ENCODE measurements at places on chromosomes 5 and 9.

- no peak for DNase-seq
Measured at GRCh38 chr5:102902135-102902448, 147.0 kb downstream of the PAM start.

DNA sequence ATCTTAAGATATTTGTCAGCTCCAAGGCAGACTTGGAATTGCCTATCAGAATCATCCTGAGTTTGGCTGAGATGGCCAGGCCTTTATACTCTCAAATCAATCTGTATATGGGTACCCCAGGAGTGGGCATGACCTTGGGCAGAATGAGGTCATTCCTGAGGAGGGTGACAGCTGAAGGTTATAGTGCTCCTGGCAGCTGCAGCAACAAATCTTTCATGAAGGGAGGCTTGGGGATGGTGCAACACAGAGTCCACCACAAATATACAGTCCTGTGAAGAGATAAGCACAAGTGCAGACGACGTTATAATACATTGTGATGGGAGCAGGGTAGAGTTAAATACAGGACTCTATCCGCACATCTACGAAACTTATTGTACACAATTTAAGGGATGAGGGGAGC is 21.1 kb upstream of the TRIO start:
- no peak for DNase-seq

DNA sequence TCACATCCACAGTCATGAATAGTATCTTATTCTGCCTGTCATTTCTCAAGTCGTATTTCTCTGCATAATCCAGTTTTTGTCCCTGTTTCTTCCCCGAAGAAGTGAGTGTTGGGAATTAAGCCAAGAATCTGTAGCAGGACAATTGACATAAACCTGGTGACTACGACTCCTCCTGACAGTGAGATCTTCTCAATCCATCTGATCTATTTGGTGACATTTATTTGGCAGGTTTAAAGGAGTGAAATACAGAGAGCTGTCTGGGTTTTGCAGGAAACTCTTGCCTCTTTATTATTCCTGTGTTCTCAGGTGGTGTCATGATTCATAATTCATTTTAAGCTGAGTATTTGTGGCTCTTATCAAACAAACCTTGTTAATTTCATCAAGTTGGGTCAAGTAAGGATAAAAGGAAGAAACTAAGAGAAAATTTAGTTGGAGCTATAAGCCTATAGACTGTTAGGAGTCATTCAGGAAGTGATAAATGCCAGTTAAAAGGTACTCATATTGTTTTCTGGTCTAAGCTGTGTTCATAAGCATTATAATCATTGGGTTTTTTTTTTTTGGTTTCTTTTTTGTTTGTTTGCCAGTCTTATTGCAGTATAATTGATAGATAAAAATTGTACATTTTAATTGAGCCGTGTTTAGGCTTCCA is 95.9 kb upstream of the PCSK1 start:
- DNase-seq: no peak

DNA sequence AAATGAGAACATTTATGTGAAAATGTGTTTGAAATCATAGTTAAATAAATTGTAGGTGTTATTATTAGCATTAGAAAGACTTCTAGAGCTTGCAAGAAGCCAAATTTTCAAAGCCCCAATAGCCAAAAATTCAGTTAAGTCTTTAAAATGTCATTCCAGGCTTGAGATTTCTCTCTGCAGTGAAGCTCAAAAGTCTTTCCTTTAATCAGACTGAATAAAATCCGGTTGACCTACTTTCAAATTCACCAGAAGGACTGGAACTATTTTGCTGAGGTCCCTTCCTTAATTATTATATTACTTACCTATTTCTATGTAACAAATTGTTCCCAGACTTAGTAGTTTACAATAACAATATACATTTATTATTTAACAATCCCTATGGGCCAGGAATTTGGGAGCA is 112.2 kb upstream of the TRPM3 start:
- DNase-seq: no peak

DNA sequence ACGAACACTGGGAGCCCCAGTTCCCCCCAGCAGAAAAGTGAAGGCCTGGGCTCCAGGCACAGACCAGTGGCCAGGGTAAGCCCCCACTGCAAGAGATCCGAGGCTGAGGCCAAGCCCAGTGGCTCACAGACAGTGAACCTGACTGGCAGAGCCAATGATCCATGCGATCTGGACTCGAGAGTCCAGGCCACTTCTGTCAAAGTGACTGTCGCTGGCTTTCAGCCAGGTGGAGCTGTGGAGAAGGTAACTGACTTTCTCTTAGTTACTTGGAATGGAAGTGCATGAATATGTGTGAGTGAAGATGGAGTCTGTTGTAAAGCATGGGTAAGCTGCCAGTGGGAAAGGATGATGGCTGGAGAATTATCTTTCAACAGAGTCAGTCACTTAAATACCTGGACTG is 99.7 kb downstream of the GOLPH3 start:
- DNase-seq: no peak

DNA sequence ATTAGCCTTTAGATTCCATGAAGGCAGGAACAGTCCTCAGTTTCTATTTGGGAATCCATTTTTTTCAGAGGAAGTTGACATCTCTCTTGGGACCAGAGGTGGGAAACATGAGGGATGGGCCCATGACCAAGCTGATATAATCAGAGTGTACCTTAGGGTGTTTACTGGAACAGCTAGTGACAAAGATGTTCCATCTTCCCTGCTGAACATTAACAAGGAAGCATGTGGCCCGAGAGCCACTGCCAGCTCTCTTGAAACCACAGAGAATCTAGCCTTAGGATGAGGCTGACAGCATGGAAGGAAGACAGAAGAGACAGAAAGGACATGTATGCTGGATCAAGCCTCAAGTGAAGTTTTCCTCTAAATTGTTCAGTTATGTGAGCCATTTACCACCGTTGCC is 16.0 kb downstream of the AQP3 start:
- DNase-seq: no peak

DNA sequence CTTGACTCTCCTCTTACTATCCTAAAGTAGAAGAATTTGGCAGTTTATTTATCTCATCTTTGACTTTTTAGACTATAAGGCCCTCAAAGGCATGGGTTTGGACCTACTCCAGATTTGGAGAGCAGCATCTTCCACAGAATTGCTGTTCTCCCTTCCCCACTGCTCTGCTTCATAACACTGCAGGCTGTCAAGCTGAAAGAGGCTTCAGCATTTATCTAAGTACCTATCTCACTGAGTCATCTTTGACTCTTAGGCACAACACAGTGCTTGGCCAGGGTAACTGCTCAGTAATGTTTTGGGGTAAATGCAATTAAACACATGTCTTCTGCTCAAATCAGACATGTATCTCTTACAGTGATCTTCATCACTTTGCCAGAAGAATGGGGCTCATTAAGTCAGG is 60.6 kb downstream of the GRIN3A start:
- DNase-seq: no peak

- no peak for DNase-seq
Measured at GRCh38 chr5:151258201-151258611, 5.2 kb downstream of the GM2A start.

DNA sequence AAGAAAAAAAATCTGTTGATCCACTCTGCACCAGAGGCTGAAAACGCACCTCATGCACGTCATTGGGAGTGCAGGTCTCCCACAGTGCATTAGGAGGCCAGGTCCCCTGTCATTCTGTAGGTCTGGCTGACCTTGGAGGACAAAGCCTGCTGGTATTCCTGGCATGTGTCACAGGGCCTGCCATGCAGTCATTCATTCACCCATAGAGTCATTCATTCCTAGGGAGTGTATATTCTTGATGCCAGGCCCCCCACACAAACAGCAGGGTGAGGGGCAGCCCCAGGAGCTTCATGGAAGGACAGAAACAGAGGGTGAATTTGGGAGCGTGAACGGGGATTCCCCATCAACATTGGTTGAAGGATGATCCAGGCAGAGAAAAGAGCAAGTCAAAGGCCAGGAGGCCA is 2.2 kb downstream of the GBGT1 start:
- no peak for DNase-seq

DNA sequence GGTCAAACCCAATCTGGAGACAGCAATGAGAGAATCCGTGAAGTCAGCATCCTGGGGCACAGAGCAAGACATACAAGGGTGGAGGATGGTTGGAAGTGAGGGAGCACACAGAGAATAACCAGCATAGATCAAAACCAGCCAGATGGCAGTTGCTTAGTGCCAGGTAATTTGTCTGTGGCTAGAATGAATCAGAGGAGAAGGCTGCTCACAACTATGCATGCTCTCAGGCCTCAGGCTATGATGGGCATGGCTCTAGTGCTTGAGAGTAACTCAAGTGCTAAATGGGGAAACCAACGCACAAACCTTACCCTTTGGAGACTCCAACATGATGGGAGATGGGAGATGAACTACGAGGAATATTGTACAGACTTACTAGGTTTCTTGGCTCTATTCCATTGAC is 160.8 kb downstream of the DMRT2 start:
- no peak for DNase-seq

GRCh38 chr9:4366591-4367330 is 66.9 kb upstream of the GLIS3 start:
- DNase-seq: peak; percentile 41

GRCh38 chr5:37792975-37793631 is 46.7 kb downstream of the GDNF start:
- DNase-seq: no peak

DNA sequence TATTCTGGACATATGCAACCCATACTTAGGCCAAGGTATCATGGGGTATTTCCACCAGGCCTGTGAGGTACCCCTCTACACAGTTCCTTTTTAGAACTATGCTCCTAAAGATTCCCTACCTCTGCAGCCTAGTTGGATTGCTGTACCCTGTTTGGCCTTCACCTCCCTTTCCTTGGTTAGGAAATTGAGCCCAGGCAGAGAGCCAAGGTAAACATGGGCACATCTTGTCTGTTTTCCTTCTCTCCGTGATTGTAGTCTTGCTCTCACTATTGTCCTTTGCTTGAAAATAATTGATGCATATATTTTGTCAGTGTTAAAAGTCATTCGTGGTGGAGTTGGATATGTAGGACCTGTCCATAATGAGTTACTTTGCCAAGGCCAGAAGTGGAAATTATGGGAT is 26.7 kb downstream of the BDP1 start:
- DNase-seq: no peak

DNA sequence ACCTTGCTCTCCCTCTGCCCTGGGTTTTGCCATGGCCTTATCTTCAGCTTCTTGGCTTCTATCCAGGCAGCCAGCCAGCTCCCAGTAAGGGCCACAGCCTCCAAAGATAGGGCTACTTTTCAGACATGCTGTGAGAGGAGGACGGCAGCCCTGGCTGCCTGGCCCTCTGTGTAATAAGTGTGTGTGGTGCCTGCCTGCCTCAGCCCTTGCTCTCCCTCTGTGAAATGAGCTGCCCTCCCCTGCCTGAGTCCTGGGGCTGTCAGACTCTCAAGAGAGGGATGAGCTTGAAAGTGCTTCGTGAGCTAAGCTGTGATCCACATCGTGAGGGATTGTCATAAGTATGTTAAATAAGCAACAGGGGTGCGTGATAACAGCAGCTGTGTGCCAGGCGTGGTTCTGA is 8.1 kb downstream of the NDST1 start:
- DNase-seq: no peak

DNA sequence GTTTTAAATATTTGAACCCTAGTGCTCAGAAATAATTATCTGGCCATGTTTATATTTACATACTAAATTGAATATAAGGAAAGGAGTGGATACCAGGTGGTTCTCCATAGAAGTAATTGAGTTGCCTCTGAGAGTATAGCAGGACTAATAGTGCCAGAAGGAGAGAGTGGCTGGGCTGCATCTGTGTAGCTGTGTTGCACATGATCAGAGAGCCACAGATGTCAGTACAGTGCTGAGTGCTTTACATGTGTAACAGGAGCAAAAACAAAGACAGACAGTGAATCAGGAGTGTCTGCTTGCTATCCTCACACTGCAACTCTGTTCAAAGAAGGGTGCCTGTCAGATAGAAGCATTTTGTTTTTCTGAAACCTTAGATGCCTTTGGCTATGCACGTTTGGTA is 353.9 kb upstream of the PAPPA start:
- no peak for DNase-seq

DNA sequence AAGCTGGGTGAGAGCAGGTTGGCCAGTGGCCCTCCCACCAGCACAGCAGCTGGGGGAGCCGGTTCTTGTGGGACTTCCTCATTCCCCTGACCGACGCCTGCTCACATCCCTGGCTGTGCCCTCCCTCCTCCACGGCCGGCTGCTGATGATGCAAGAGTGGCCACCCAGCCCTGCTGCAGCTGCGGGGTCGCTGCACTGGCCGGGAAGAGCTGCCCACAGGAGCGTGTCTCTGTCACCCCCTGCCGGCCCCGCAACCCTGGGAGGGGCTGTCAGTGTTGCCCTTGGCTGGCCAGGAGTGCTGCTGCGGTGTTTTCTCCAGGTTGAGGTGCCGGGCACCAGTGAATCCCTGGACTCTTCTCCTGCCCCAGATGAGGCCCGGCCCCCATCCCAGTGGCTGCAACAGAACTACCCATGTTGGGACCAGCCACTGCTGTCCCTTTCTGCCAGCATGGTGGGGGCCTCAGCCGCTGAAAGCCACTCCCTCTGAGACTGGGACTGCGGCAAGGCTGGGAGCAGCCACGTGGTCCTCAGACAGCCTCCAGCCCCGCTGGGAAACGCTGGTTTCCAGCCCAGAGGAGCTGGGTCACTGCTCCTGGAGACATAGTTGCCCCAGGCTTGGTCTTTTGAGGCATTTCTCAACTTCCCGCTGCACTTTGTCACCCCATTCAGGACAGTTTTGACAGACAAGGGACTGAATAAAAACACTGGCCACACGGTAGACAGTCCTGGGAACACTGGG is 739 bp downstream of the CARD9 start:
- peak; percentile 54 for DNase-seq

GRCh38 chr9:80144856-80145255 is 573.1 kb downstream of the TLE4 start:
- no peak for DNase-seq

DNA sequence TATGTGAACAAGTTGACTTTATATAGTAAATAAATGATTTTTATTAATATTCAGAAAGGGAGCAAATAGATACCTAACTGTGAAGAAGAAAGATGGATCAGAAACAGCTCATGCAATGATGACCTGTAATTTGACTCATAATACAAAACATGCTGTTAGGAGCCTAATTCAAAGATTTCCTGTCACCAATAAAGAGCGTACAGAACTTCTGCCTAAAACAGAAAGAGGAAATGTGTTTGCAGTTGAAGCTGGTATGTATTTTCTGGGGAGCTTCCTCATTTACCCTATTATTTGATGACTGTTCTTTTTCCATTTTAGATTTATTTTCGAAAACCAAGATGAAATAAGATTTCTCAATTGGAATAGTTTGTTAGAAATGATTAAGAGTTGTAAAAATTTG is 11.4 kb downstream of the YTHDC2 start:
- DNase-seq: no peak

GRCh38 chr5:10049858-10050455 is 199.7 kb downstream of the ATPSCKMT start:
- no peak for DNase-seq

GRCh38 chr5:166845044-166845443 is 1446.4 kb upstream of the WWC1 start:
- DNase-seq: peak; percentile 32

Measured in neural crest cell (in vitro differentiated cells).